Fibroblast of upper back skin (primary cell): ENCODE measurements at places on chromosomes 7 and 10.

- DNase-seq, result no peak
Measured at GRCh38 chr7:17618652-17618974, 320.2 kb downstream of the AHR start.

DNA sequence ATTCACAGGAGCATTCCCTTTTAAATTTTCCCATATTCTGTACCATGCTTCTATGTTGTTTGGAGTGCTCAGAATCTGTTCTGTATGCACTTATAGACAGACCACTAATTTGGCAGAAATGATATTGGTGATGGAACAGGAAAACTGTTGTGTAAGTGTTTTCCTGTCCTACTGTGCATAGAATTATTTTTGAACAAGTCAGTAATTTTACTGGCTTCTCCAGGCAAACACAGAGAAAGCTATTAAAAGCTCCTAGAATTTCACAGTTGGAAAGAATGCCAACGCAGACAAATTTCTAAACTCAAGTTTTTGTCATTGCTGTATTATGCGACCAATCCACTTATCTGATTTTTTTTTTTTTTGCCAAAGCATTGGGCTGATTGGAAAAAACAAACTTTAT is 55.7 kb downstream of the ANKMY2 start:
- peak; percentile 50 for DNase-seq

- peak; percentile 65 for DNase-seq
Measured at GRCh38 chr7:120554960-120555571, 282.1 kb downstream of the KCND2 start.

- DNase-seq, result no peak
Measured at GRCh38 chr7:71133232-71133622, 1.3 kb downstream of the GALNT17 start.
